ENCODE measurements at places on chromosomes 5 and 9. TPM values are rescaled to one million over a fixed set of nuclear protein-coding genes. Genes with fewer than 3 reads are reported as not detected.

DNA sequence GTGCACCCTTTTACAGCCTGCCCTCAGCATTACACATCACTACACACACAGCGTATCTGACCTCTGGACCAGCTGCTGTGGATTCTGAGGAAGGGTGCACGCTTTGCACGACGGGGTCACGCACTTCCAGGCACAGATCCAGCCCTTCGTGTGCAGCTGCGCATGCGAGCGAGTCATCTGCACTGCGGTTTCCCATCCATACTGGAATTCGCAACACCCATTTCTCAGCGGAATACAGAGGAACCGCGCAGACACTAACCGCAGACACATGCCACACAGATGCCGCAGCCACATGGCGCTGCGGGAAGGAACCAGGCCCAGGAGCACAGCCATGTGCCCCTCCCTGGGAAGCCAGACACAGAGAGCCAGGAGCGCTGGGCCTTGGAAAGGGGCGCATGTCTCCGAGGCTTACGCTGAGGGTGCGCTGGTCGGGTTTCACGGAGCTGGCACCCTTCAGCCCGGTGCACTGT is 43.5 kb downstream of the PNPLA7 start:
- DNase-seq: no peak

- DNase-seq: no peak
Observed at GRCh38 chr5:127011153-127011552, 19.2 kb downstream of the MARCHF3 start.

DNA sequence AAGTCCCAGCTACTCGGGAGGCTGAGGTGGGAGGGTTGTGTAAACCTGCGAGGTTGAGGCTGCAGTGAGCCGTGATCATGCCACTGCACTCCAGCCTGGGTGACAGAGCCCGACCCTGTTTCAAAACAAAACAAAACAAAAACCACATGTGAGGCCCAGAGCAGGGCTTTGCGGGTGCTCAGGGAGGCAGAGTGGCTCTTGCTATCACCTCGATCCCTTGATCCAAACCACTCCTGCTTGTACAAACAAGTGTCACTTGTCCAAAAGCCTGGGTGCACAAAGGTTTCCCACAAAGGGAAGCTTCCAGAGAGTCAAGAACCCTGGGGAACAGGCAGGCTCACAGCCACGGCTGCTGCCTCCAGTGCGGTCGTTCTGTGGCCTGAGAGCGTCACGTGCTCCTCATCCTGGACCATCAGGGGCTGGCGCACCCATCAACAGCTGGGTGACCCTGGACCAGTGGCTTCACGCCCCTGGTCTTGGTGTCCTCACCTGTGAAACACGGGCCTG is 162.7 kb downstream of the C9orf50 start:
- DNase-seq: no peak

DNA sequence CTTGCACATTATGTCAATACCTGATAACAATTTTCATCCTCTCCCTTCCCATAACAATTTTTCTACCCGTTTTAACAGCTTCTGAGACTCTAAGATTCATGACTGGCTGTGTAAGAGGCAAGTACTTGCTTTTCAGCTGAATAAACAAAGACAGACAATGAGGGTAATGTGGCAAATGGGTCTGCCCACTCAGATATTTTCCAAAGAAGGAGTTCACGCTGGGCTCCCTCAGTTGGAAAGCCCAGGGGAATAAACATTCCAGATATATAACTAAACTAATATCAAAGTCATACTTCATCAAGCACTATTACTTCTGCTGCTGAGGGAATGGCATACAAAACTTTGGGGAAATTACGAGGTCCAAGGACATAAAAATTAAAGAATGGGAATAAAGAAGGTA is 24.4 kb downstream of the MEGF9 start:
- no peak for DNase-seq

DNA sequence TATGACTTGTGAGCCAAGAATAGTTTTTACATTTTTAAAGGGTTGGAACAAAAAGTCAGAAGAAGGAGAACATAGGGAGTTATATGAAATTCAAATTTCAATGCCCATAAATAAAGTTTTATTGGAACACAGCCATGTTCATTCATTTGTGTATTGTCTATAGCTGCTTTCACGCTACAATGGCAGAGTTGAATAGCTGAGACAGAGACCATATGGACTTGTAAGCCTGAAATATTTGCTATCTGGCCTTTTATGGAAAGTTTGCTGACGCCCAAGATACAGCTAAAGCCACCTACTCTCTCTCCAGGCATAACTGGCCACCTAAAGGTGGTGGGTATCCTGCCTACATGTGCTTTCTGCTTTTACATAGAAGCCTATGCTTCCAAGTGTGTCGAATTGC is 10.9 kb downstream of the DAB2IP start:
- no peak for DNase-seq

GRCh38 chr5:9301200-9301599 is 244.7 kb downstream of the SEMA5A start:
- DNase-seq: no peak

DNA sequence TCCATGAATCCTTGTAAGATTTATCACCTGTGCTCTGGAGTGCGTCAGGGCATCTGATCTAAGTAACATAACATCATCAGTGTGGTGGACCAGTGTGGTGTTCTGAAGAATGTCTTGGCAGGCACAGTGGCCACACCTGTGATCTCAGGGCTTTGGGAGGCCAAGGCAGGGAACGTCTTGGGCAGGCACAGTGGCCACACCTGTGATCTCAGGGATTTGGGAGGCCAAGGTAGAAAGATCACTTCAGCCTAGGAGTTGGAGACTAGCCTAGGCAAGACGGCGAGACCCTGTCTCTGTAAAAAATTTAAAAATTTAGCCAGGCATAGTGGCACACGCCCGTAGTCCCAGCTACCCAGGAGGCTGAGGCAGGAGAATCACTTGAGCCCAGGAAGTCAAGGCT is 185.5 kb downstream of the CACNA1B start:
- DNase-seq: no peak

GRCh38 chr9:126783949-126784348 is 20.9 kb upstream of the ZBTB43 start:
- no peak for DNase-seq

GRCh38 chr5:136375920-136376319 is 10.6 kb upstream of the TRPC7 start:
- no peak for DNase-seq

GFI1B gene
- total RNA-seq: 0.05 TPM

EDIL3 gene
- 290 TPM for total RNA-seq

PROB1 gene
- total RNA-seq: 0.58 TPM

GDA gene
- 0.39 TPM for total RNA-seq

PCDHGA1 gene
- 2.2 TPM for total RNA-seq

BAAT gene
- total RNA-seq: not detected

IL7R gene
- total RNA-seq: 86.6 TPM

All from SJSA1 (cell line).